ENCODE measurements at places on chromosomes 16 and 17.

GRCh38 chr16:68345351-68345810 lies 34.6 kb downstream of the PRMT7 start:
- DNase-seq: no peak

- DNase-seq: no peak
Measured at GRCh38 chr16:79407461-79408135, 192.9 kb downstream of the MAF start.

- peak; percentile 86 for DNase-seq
Measured at GRCh38 chr17:82592767-82593589, 55.3 kb downstream of the WDR45B start.

GRCh38 chr16:19850131-19850817 lies 34.4 kb downstream of the GPRC5B start:
- DNase-seq: no peak

- no peak for DNase-seq
Measured at GRCh38 chr17:64622931-64623654, 39.0 kb downstream of the SMURF2 start.

DNA sequence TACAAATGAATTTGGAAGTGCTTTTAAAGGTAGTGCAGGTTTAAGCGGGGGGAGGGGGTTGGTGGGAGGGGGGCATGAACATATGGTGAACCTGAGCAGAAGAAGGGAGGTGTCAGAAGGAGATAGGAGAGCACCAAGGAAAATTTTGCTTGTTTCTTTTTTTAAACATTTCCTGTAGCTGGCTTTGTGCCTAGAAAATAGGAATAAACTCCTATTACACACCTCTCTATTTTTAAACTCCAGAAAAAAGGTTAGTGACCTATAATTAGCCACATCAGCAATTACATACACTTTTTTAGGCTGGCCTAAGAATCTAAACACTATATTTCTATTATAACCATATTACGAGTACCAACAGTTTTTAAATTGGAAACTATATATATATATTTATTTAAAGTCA lies 159.1 kb downstream of the SKAP1 start:
- DNase-seq: no peak

GRCh38 chr17:33949100-33949499 lies 306.0 kb upstream of the CCL2 start:
- DNase-seq: peak; percentile 36

DNA sequence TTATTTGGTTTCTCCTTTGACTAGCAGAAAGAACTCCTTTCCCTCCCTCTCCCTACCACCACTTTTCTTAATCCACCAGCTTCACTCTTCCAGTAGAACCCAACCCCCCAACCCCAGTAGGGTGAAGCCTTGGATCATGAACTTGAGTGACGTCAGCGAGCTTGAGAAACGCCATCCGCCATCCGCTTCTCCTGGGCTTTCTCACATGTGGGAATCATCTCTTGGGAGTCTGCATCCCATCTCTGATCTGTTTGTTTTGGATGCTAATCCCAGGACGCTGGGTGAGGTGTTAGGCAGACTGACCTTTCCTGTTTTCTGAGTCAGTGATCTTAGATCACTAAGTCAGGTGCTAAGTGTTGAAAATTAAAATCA lies 16.0 kb upstream of the SOX9 start:
- no peak for DNase-seq

DNA sequence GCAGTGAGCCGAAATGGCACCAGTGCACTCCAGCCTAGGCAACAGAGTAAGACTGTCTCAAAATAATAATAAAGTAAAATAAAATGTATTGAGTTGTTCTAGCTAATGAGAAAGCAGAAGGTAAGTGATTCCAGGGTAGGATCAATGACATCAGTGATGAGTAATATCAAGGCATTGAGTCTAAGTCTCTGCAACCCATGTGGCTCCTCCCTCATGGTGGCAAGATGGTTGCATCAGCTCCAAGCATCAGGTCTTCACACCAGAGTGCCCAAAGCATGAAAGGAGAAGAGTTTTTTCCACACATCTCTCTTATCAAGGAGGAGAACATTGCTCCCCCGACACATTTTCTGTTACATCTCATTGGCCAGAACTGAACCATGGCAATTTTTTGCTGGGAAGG lies 34.8 kb upstream of the GAS7 start:
- DNase-seq: peak; percentile 40

- DNase-seq: no peak
Measured at GRCh38 chr16:10502776-10503175, 77.6 kb downstream of the EMP2 start.

- DNase-seq: no peak
Measured at GRCh38 chr16:73610605-73611156, 562.8 kb upstream of the ZFHX3 start.

DNA sequence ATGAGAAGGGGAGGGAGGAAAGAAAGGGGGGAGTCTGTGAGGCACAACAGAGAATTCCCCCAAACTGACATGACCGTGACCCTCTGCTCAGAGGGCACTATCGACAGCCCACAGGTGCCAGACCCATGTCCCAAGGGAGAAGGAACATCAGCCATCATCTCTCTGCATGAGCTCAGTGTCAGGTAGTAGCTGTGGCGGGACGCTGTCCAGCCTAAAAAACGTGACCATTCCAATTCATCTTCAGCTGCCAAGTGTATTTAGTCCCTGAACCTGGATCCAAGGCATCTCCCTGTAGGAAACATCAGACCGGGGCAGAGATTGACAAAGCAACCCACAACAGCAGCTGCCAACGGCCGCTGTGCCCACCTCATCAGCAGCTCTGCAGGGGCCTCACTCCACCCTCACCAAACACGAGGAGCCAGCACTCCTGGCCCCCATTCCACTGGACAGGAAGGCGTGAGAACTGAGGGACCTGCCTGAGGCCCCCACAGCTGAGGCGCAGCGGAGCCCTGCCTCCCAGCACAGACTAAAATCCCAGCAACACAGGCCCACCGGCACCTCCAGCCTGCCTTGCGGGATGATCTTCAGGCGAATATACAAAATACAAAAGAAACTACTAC lies 8.6 kb downstream of the TAF1C start:
- DNase-seq: no peak

DNA sequence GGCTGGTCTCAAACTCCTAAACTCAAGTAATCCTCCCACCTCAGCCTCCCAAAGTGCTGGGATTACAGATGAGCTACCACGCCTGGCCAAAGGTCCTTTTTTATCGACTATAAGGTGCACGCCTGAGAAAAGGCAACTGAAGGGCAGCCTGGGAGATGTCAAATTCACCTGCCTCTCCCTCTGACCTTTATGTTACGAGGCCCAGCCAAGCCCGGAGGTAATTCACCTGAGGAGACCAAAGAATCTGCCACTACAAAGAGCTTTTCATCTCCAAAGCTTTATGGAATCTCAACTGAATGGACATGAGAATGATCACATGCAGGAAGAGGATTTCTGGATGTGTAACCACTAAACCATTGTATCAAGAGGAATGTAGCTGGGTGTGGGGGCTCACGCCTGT lies 37.2 kb downstream of the LYRM1 start:
- no peak for DNase-seq

GRCh38 chr17:7885367-7886226 lies 3.0 kb upstream of the CHD3 start:
- DNase-seq: peak; percentile 74

DNA sequence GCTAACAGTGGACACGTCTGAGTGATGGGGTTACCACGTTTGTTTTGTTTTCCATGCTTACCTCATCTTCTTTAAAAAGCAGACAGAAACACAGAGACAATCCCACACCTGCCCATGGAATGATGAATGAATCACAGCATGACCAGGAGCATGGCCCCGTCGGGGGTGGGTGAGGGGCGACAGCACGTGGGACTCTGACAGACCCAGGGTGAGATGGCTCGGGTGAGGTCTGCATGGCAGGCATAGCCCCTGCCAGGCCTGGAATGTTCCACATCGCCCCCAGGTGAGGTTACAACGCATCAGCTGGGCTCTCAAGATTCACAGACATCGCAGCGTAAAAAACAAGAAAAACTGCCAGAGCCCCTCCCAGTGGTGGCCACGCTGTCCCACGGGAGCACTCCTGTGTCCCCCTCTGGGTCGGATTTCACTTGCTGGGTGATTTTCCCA lies 18.1 kb downstream of the SLC7A5 start:
- no peak for DNase-seq
